ENCODE measurements at places on chromosomes 4 and X.

DNA sequence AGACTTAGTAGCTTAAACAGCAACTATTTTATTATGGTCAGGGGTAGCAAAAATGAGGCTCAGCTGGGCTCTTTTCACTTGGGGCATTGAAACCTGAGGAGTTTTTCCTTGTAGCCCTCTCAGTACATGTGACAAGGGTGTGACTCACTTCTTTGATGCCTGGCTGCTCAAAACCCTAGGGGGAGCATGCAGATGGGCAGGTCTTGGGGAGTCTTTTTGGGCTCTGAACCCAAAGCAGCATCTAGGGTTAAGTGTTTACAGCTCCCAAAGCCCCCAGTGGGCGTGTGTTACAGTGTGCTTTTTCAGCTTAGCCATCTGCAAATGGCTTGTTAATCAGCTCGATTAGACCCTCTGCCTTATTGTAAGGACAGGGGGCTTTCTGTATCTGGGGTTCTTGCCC, 1752.7 kb downstream of the PCDH7 start:
- DNase-seq: no peak

GRCh38 chr4:12421364-12421763, 992.7 kb upstream of the HS3ST1 start:
- no peak for DNase-seq

- DNase-seq: no peak
Observed at GRCh38 chrX:16770970-16771482, 15.2 kb upstream of the TXLNG start.

DNA sequence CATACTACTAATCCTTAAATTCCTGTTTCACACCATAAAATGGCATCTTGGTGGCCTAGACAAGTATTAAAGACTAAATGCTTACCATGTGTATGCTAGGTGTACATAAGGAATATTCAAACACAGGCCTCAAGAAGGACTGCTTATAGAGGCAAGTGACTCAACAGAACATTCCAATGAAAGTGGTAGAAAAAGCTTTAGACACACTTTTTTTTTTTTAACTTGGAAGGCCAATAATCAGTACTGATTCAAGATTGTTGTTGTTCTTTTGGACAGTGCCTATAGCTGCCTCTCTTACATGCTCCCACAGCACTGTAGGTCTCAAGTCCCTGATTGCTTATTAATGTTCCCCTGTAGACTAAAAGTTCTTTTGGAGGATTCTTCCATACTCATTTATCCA, 77.6 kb downstream of the FBXL5 start:
- DNase-seq: no peak
